ENCODE measurements at places on chromosomes 16 and 17.

DNA sequence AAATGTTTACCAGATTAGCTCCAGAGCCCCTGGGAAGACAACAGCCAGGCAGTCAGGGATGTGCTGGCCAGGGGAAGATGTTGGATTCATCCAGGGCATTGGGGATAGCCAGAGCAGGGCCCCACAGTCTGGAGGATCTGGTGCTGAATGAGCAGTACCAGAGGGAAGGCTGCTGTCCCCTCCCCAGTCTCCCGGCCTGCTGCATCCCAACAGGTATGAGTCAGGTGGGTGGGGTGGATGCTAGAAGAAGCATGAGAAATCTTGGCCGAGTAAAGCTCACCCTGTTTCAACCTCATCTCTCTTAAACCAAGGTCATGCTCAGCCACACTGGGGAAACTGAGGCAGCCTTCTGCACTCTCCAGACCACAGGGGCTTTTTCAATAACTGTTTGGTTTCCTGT is 71.9 kb upstream of the SEC14L1 start:
- DNase-seq = no peak

DNA sequence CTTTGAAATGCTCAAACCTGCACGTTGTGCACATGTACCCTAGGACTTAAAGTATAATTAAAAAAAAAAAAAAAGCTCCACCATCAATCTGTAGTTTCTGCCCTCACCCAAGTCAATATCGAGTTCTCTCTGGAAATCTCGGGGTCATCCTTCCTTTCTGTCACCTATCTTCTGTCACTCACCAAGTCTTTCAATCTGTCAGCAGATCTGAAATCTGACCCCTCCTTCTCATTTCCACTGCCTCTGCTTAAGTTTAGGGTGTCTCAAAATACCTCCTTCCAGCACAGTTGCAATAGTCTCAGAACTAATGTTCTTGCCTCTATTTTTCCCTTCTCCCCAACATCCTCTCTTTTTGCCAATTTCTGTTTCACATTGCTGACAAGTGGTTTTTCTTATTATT is 32.3 kb downstream of the FTO start:
- DNase-seq = no peak

DNA sequence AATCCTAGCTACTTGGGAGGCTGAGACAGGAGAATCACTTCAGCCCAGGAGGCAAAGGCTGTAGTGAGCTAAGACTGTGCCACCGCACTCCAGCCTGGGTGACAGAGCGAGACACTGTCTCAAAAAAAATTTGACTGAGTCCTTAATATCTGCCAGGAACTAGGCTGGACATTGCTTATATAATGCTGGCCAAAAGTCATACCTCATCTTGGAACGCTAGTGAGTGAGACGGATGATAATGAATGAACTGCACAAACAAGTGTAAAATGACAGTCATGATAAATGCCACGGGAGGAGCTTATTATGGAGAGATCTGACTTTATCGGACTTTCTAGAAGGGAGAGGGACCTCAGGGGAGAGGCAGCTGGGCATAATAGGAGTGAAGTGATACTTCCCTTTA is 327.6 kb downstream of the SHISA9 start:
- DNase-seq = no peak

- DNase-seq = no peak
Measured at GRCh38 chr16:1917056-1917664, 1.1 kb downstream of the HS3ST6 start.

- DNase-seq = peak; percentile 100
Measured at GRCh38 chr17:81393684-81394376, 1.4 kb upstream of the BAHCC1 start.

DNA sequence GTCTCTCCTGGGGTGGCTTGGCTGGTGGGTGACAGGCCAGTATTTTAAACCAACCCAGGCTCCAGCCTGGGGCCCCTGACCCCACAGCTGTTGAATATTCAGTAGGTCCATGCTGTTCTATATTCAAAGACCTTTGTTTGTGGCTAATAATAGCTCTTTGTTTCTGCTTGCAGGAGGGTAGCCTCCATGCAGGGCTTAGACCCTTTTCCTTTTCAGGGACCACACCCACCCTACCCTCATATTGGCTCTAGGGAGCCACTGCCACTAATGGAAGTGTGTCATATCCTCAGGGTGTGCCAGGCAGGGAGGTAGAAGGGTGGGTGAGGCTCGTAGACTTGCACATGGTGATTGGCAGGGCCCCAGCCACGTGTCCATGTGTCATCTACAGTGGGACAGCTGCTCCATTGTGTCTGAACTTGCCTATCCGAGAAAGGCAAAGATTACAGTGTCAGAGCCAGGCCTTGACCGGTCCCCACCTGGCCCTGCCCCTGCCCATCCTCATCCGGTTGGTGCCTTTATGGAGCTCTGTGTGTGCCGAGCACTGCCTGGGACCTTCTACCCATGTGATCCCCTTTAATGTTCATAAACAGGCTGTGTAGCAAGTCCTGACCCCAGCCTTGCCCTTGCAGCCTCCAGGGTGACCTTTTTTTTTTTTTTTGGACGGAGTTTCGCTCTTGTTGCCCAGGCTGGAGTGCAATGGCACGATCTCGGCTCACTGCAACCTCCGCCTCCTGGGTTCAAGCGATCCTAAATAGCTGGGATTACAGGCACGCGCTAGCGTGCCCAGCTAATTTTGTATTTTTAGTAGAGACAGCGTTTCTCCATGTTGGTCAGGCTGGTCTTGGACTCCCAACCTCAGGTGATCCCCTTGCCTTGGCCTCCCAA is 22.1 kb downstream of the TMC7 start:
- DNase-seq = peak; percentile 44

DNA sequence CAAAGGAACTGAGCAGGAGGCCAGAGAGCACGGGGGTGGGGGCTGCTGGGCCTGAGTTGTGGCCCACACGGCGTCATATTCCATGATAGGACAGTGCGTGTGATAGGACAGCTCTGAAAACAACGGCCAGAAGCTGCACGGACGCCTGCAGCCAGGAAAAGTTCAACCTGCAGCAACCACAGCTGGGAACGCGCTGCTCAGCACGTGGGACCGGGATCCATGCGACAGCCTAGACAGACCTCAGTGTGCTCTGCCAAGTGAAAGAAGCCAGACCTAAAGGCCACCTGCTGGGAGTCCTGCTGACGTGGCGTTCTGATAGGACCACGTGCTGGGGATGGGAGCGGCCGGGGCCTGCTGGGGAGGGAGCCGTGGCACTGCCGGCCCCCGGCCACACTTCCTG is 21.6 kb downstream of the CTU2 start:
- DNase-seq = no peak

GRCh38 chr17:17783825-17784656 is 52.7 kb downstream of the SREBF1 start:
- DNase-seq = no peak

DNA sequence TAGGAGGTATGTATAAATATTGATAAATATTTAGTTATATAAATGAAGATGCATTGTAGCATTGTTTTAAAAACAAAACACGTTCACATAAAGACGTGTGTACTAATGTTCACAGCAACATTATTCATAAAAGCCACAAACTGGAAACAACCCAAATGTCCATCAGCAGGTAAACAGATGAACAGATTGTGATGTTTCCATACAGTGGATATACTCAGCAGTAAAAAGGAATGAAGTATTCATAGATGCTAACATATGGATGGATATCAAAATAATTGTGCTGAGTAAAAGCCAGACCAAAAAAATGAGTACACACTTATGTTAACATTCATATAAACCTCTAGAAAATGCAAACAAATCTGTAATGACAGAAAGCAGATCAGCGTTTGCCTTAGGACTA is 6.0 kb downstream of the CENPN start:
- DNase-seq = no peak

- DNase-seq = no peak
Measured at GRCh38 chr16:89134269-89134668, 37.3 kb upstream of the CDH15 start.

DNA sequence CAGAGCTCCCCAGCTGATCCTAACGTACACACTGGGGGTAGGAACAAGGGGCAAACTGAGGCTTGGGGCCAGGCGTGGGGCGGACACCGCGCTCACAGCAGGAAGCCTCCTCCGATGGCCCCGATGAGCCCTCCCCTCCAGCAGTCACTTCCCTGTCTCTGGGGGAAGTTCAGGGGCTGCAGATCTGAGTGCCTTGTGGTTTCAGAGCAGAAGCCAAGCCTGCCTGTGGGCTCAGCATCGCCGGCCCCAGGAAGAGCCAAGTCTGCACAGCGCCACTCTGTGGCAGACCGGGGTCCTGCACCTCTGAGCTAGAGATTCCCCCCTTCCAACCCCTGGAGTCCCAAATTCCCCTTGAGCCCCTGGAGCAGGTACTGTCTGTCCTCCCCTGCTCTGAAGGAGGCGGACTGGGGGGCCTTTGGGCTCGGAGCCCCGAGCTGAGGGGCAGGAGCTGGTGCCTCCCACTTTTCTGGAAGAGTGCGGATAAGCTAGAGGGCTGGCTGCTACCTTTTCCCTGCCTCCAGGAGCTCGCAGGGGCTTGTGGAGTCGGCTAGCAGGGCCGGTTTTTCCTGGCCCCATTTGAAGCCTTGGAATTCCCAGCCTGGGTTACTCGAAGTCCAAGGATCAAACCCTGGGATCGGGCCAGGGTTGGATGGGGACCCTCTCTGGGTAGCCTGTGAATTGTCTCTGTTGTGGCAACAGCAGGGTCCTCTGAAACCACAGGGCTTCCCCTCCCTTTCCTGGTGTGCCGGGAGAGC is 2.9 kb downstream of the GSE1 start:
- peak; percentile 84 for DNase-seq

GRCh38 chr17:57482657-57483056 is 226.3 kb downstream of the MSI2 start:
- DNase-seq = no peak

DNA sequence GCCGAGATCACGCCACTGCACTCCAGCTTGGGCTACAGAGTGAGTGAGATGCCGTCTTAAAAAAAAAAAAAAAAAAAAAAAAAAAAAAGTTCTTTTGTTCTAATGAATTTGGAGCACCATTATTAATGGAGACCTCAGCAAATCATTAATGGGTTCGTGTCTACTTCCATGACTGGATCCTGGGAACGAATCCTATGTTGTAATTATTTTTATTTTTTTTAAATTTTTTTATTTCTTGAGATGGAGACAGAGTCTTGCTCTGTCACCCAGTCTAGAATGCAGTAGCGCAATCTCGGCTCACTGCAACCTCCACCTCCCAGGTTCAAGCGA is 30.7 kb downstream of the SPOP start:
- DNase-seq = no peak

- no peak for DNase-seq
Measured at GRCh38 chr16:9203956-9204355, 112.5 kb downstream of the HAPSTR1 start.

GRCh38 chr16:10835281-10835931 is 16.8 kb upstream of the TVP23A start:
- no peak for DNase-seq

- DNase-seq = no peak
Measured at GRCh38 chr17:42026857-42027589, 7.1 kb downstream of the NKIRAS2 start.

DNA sequence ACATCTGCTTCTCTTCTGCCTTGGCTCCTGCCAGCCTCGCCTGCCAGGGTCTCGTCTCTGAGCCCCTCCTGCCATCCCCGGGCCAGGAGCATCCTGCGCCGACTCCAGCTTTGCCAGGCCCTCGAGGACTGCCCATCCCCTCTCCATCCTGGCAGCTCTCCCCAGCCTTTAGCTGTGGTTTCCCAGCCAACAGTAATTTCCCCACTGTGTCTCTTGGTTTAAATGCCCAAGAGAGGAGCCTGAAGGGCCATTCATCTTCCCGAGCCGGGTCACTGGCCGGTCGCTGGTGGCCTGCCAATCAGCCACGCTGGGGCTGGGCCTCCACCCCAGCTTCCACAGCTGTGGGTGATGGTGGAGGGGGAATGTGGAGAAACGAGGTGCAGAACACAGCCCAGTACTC is 47.8 kb downstream of the MRC2 start:
- no peak for DNase-seq

GRCh38 chr17:61007980-61008379 is 330.3 kb downstream of the BCAS3 start:
- no peak for DNase-seq

DNA sequence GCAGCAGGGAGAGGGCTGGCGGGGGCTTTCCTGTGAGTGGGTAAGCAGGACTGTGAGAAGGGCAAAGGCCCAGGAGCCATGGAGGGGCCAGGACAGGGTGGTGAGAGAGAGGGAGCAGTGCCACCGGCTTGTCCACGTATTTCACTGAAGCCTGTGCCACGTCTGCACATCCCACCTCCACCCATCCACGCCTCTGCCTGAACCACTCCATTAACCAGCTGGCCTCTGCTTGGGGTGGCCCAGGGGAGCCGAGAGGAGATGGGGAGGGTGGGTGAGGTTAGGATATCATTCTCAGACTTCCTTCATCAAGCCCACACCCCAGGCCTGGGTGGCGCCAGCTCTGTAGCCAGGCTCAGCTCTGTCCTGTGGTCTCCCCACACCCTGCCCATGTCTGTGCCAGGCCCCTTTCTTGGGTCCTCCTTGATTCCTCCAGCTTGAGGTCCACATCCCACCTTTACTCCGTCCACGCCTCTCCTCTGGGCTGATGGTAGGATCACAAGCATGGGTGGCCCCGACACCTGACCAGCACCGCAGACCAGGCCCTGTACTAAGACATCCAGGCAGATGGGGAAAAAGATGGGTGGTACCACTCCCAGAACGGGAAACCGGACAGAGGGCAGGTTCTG is 3.2 kb upstream of the FN3K start:
- no peak for DNase-seq

DNA sequence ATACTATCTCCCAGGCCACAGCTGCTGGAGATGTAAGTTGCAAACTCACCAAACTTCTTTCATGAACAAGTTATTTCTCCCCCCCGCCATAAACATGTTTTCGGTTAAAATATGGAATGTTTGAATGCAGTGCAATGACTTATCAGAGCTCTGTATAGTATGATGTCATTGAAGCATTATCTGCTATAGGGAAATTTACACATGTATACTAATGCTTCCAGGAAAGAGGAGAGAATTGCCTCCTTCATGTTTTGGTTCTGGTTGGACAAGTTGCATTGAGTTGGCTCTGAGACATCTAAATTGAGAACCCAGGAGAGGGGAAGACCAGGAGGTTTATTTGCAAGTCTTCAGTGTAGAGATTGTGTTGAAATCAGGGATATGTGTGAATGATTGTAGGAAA is 20.8 kb downstream of the UQCRC2 start:
- no peak for DNase-seq

DNA sequence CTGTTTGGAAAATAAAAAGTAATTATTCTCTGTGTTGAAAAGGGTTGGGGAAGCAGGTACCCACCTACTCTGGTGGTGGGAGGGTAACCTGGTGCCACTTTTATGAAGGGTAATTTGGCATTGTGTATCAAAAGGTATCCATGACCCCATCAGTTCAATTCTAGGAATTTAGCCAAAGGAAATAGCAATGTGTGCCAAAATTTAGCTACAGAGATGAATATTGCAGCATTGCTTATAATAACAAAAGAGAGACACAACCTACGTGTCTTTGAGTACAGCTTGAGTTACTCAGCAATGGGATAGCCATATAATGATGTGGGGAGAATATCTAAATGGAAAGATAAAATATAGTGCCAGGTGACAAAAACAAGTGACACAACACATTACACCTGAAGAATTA is 170.7 kb downstream of the NTN1 start:
- DNase-seq = no peak

- DNase-seq = no peak
Measured at GRCh38 chr17:38603786-38604478, 1.8 kb downstream of the SRCIN1 start.

GRCh38 chr17:63399856-63400255 is 46.2 kb downstream of the CYB561 start:
- DNase-seq = no peak
